Neuronal stem cell (in vitro differentiated cells): ENCODE measurements at places on chromosomes 4 and X.

DNA sequence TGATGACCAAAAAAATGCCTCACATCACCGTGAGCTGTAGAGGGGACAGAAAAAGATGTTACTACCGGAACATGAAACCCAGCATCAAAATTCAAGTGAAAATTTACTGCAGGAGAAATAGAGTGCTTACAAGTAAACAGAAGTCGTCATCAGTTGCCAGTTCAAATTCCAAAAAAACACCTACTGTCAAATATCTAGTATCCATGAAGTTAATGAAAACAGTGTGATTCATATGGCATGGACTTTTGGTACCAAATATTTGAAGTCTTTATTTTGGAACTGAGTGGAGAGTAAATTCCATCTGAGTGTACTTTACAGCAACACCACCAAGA is 388.9 kb upstream of the SPOCK3 start:
- H3K4me3 ChIP-seq = no peak overlapping the region
- H3K4me1 ChIP-seq = no peaks in the 10 kb centered on the region
- H3K27ac ChIP-seq = no peak overlapping the region
- no peaks in the 10 kb centered on the region for H3K36me3 ChIP-seq
- H3K27me3 ChIP-seq = no peaks in the 10 kb centered on the region

GRCh38 chr4:5979981-5980380 is 38.2 kb downstream of the C4orf50 start:
- no peak overlapping the region for H3K27ac ChIP-seq
- no peak overlapping the region for H3K4me3 ChIP-seq
- no peaks in the 10 kb centered on the region for H3K36me3 ChIP-seq
- no peaks in the 10 kb centered on the region for H3K27me3 ChIP-seq
- DNase-seq = peak; percentile 37
- H3K4me1 ChIP-seq = no peaks in the 10 kb centered on the region

DNA sequence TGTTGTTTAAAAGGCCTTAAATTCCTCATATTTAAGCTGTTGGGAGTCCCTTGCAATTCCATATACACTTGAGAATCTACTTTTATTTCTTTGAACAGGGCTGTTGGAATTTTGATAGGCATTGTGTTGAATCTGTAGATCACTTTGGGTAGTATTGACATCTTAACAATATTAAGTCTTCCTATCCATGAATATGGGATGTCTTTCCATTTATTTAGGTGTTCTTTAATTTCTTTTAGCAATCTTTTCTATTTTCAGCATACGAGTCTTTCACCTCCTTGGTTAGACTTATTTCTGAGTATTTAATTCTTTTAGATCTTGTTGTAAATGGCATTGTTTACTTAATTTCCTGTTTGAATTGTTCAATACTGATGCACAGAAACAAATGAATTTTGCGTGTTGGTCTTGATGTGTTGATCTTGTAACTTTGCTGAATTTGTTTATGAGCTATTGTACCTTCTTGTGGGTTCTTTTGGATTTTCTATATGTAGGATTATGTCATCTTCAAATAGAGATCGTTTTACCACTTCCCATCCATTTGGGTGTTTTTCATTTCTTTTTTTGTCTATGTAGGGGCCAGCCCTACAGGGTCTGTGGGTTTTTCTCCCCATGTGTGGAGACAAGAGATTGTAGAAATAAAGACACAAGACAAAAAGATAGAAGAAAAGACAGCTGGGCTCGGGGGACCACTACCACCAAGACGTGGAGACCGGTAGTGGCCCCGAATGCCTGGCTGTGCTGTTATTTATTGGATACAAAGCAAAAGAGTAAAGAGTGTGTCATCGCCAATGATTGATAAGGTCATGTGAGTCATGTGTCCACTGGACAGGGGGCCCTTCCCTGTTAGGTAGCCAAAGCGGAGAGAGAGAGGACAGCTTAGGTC is 18.2 kb upstream of the CTBP1 start:
- H3K4me3 ChIP-seq = no peak overlapping the region
- H3K27ac ChIP-seq = no peak overlapping the region
- no peaks in the 10 kb centered on the region for H3K27me3 ChIP-seq
- DNase-seq = no peak

DNA sequence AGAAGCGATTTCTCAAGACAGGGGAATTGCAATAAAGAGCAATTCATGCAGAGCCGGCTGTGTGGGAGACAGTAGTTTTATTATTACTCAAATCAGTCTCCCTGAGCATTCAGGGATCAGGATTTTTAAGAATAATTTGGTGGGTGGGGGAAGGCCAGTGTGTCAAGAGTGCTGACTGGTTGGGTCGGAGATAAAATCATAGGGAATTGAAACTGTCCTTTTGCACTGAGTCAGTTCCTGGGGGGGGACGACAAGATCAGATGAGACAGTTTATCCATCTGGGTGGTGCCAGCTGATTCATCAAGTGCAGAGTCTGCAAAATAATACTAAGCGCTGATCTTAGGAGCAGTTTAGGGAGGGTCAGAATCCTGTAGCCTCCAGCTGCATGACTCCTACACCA is 502.4 kb downstream of the NLGN4X start:
- H3K4me3 ChIP-seq = no peak overlapping the region
- no peaks in the 10 kb centered on the region for H3K27me3 ChIP-seq
- H3K36me3 ChIP-seq = no peaks in the 10 kb centered on the region
- H3K4me1 ChIP-seq = no peaks in the 10 kb centered on the region
- DNase-seq = no peak
- H3K27ac ChIP-seq = no peak overlapping the region

GRCh38 chr4:2785613-2786012 is 7.3 kb upstream of the SH3BP2 start:
- H3K27ac ChIP-seq = no peak overlapping the region
- no peaks in the 10 kb centered on the region for H3K36me3 ChIP-seq
- DNase-seq = no peak

DNA sequence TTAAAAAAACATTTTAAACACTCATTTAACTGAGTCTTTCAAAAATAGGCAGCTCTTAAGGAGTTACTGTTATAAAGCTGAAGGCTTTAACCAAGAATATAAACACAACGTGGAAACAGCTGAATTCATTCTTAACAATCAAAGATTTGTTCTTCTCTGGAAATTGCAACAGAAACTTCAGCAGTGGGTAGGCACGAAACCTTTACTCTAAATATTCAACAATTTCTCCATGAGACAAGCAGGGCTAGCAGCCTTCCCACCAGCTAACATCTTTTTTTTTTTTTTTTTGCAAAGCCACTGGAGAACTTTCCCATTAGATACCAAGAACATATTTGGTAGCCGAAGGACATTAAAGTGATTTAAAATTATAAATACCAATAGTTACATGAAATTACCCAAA is 78.2 kb upstream of the PRSS48 start:
- peaks cover 3% of the 10 kb centered on the region for H3K4me1 ChIP-seq
- H3K4me3 ChIP-seq = no peak overlapping the region
- H3K27ac ChIP-seq = no peak overlapping the region
- no peaks in the 10 kb centered on the region for H3K36me3 ChIP-seq

GRCh38 chrX:68461576-68461975 is 28.3 kb upstream of the OPHN1 start:
- no peak overlapping the region for H3K27ac ChIP-seq
- no peak for DNase-seq
- no peaks in the 10 kb centered on the region for H3K4me1 ChIP-seq
- H3K27me3 ChIP-seq = no peaks in the 10 kb centered on the region
- H3K4me3 ChIP-seq = no peak overlapping the region

DNA sequence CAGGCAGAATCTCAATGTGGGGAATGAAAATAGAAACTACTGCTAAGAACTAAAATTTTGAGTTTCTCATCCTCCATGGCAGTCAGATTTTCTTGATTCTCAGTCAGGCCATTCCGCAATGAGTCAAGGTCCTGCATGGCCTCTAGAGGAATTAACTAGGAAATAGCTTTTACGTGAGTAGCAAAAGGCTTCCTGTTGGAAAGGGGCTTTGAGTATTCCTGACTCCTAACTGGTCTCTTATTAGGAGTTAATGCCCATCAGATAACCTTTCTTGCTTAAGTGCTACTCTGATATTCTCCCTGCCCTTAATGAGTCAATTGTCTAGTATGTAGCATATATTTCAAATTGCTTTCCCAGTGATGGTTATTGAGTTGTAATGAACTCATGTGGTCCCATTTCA is 65.7 kb upstream of the ARHGAP24 start:
- no peak overlapping the region for H3K27ac ChIP-seq
- H3K4me1 ChIP-seq = no peaks in the 10 kb centered on the region
- no peak overlapping the region for H3K4me3 ChIP-seq
- no peaks in the 10 kb centered on the region for H3K27me3 ChIP-seq
- no peak for DNase-seq
